ENCODE measurements at places on chromosomes 11 and 22.

DNA sequence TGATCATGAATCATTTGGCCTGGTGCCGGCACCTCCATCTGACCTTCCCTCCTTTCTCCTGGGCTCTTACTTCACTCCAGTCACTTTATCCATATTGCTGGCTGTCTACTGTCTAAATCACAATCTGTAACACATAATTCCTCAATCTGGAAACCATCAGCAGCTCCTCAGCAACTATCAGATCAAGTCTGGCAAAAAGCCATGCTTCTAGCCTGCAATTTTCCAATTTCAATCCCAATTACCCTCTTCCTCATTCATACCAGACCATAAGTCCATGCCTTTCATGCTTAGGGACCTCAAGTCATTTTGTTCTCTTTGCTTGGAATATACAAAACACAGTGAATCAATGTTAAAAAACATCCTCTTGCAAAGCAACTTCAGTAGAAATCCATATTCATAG, 882.8 kb upstream of the ANO3 start:
- DNase-seq = no peak

- no peak for DNase-seq
Measured at GRCh38 chr22:19529811-19530210, 5.6 kb upstream of the CLDN5 start.

- DNase-seq = no peak
Measured at GRCh38 chr11:104432526-104432925, 268.6 kb upstream of the PDGFD start.

DNA sequence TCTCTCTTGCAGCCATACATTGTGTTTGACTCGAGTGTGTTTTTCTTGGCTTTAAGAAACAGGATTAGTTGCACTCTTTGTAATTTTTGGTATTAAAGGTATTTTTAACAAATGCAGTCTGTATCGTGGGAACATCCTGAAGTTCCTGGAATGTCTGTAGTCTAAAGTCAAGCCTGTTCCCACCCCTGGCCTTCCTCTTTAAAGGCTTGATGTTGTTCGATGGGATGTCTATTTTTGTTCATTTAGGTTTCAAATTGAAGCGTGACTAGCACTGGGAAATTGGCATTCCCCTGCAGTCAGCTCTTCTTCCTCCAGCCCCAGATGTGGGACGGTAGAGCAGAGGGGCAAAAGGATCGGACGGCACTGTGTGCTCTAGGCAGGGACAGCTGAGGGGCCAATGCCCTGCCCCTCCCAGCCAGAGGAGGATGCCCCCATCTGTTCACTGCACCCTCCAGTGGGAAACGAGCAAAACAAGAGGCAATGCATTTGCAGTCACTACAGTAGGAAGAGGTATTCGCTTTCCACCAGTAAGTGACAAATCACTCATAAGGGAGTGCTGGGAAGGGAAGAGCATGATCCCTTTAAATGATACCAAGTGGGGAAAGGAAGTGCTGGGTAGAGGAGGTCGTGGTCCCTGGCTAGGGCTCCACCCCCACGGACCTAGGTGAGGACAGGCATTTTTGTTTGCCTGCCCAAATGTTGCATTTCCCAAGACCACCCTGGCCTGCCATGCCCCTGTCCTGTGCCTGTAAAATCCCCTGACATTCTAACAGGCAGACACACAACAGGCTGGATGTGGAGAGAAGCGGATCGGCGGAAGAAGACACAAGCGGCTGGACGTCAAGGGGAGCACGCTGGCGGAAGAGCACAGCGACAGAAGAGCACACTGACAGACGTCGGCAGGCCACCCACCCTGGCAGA, 47.4 kb upstream of the SEPTIN5 start:
- DNase-seq = no peak

GRCh38 chr11:18307461-18308139, 14.3 kb downstream of the HPS5 start:
- no peak for DNase-seq

- DNase-seq = peak; percentile 53
Measured at GRCh38 chr11:6705905-6706535, 22.9 kb upstream of the MRPL17 start.

DNA sequence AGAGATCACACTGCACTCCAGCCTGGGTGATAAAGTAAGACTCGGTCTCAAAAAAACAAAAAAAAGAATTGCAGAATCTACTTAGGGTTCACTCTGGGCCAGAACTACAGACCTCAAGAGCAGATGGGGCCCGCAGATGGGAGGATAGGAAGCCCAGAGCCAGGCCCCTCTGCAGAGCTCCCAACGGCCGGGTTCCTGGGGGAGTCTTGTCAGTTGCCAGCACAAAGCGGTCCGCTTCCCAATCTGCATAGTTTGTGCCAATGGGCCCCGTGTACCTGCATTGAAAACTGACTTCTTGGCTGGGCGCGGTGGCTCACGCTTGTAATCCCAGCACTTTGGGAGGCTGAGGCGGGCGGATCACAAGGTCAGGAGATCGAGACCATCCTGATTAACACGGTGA, 1.7 kb upstream of the CHID1 start:
- no peak for DNase-seq

GRCh38 chr11:65528819-65529350, 4.0 kb downstream of the SCYL1 start:
- DNase-seq = no peak

GRCh38 chr11:20360650-20361049, 2.9 kb upstream of the HTATIP2 start:
- peak; percentile 68 for DNase-seq

DNA sequence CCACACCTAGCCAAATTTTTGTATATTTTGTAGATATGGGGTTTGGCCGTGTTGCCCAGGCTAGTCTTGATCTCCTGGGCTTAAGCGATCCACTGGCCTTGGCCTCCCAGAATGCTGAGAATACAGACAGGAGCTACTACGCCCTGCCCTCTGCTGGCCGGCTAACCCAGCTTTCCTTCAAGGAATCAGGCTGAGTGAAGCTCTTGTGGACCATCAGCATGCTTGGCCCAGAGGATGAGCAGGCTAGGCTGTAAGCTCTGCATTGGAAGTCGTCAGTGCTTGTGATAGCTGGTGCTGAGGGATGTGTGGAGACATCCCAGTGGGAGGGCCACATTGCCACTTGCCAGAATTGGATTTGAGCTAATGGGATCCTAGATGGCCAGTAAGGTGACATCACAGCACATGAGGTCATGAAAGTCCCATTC, 60.6 kb downstream of the MED15 start:
- DNase-seq = no peak

DNA sequence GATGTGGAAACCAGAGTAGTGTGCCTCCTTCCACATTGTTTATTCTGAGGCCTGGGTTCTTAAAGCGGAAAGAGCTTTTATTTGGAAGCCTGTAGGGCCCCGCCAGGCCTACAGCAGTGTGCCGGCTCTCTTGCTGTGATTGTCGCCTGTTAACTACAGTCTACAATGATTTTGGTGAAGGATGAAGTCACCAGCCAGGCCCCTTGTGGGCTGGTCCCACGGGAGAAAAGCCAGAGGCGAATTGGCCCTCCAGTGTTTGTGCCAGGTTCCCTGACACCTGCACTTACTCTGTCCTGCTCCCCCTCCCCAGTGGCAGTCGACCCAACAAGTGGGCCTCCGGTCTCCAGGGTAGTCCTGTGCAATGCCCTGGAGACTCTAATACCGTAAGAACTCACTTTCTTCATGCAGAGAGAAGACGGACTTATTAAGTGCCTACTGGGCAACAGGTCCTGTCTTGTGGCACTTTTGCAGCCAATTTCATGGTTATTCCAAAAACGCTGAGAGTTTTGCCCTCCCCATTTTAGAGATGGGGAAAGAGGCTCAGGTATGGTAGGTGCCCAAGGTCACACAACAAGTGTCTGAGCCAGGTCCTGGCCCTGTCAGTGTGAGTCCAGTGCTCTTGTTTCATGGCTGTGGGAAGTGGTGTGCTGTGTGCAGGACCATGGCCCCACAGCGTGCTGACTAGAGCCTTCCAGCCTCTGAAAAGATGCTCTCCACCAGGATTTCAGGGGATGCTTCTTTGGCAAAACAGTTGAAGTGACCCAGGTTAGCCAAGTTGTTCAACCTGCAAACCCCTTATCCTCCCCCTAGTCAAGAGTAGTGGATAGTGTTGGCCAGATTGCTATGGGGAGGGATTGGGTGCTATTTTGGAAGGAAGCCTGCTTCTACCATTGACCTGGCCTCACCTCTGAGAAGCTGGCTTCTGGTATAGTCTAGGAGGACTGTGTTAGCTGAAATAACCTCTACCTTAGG, 1.4 kb downstream of the MICAL2 start:
- DNase-seq = no peak

DNA sequence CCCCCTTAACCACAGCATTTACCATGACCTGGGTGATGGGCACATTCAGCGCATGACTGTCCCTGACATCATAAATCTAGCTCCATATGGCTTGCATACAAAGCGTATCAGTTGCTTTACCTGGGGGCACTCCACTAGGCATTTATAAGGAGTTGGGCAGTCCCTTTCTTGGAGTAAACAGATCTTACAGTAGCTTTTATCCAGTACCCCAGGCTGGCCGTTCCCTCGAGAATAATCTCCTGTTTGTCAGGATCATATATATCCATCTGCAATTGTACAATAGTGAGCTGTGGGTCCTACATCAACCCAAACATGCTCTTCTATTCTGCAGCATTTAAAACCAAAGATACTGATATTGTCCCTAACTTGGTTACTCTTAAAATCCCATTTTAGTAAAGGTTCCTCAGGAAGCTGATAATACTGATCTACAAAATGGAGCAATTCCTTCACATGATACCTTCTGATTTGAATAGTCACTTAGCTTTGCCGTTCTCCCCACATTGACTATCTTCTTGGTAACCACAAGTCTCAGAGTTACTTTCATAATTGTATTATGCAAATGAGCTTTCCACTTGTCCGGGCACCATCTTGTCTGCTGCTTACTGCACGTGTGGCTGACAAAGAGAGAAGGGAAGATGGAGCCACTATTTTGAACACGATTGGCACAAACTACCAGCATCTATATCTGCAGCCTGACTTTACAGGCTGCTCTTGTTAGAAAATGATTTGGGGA, 205.0 kb downstream of the CWF19L2 start:
- DNase-seq = no peak

- peak; percentile 67 for DNase-seq
Measured at GRCh38 chr22:33569018-33569417, 351.3 kb downstream of the LARGE1 start.

- no peak for DNase-seq
Measured at GRCh38 chr11:77232242-77232641, 69.2 kb downstream of the GDPD4 start.

- no peak for DNase-seq
Measured at GRCh38 chr11:120703358-120704152, 192.0 kb downstream of the GRIK4 start.

- DNase-seq = no peak
Measured at GRCh38 chr11:69828276-69828970, 9.2 kb upstream of the FGF3 start.

GRCh38 chr11:64809781-64810241, 540 bp downstream of the MEN1 start:
- DNase-seq = no peak

- DNase-seq = no peak
Measured at GRCh38 chr11:62931499-62932278, 10.5 kb upstream of the CHRM1 start.

DNA sequence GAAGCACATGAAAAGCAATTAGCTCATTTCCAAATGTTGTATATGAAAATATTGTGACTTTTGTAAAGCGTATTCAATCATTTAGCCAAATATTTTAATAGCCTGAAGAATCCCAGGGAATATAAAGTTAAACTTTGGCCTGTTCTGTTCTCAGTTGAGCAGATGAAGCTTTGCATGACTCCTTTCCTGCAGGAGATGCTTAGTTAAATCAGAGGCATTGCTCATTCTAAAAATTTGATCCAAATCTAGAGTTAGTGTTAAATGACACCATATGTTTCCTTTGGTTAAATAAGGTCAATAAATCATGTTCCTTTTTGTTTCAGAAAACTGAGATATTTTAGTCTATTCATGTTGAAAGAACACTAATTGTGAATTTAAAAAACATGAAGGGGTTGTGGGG, 51.2 kb upstream of the BIRC3 start:
- no peak for DNase-seq

DNA sequence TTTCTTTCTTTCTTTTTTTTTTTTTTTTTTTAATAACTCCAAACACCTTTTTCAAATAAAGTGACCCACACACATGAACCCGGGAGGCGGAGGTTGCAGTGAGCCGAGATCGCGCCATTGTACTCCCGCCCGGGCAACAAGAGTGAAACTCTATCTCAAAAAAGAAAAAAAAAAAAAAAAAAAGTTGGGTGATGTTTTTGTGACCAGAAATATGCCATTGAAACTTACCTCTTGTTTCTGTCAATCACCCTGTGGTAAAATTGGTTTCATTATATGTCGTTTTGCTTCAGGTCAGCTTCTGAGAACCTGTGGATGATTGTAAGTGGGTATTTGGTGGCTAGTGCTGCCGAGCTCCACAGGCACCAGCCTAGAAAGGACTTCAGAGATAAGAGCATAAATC, 238.8 kb downstream of the TBC1D22A start:
- DNase-seq = no peak

GRCh38 chr11:11440144-11440543, 87.1 kb upstream of the CSNK2A3 start:
- DNase-seq = no peak

DNA sequence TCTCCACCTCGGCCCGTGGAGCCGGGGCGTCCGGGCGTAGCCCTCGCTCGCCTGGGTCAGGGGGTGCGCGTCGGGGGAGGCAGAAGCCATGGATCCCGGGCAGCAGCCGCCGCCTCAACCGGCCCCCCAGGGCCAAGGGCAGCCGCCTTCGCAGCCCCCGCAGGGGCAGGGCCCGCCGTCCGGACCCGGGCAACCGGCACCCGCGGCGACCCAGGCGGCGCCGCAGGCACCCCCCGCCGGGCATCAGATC, 439 bp downstream of the YAP1 start:
- DNase-seq = no peak

DNA sequence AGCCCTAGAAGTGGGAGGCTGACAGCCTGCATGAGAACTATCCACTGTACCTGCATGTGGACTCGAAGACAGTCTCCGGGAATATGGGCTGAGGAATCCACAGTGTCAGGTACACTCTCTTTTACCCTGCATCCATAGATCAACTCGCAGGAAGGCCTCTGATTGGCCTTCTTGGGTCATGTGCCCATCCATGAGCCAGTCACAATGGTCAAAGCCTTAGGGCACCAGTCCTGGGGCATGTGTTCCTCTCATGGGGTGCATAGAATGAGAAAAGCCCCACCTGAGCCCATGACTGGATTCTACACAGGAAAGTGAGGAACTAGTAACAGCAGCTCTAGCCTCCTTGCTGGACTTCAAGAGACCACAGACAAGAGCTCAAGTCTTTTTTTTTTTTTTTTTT, 10.6 kb downstream of the ART1 start:
- DNase-seq = no peak

- peak; percentile 83 for DNase-seq
Measured at GRCh38 chr11:59706518-59707285, 6.9 kb downstream of the OR10V1 start.

GRCh38 chr11:108576523-108576922, 17.0 kb downstream of the EXPH5 start:
- no peak for DNase-seq

GRCh38 chr11:111465400-111465799, 46.8 kb downstream of the BTG4 start:
- DNase-seq = no peak

DNA sequence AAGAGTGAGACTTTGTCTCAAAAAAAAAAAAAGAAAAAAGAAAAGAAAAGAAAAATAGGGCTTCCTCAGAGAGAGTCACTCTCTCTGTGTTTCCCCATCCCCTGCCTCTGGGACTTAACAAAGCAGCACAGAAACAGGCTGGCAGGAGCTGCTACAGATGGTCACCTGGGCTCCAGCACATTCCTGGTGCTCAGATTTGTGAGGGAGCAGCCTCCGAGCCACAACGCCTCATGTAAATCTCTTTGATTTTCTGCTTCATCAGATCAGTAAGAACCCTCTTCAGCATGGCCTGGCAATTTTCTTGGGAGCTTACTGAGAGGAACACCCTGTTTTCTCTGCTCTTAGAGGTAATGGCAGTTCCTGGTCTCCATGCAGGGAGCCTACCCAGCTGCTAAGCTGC, 15.2 kb upstream of the LDHA start:
- no peak for DNase-seq

All from renal cortical epithelial cell (primary cell).